Muscle of leg (tissue), 16 donors: ENCODE measurements at places on chromosomes 6 and 20. TPM values are rescaled to one million over a fixed set of nuclear protein-coding genes. Genes with fewer than 3 reads are reported as not detected.

Gene KCNK15
- total RNA-seq: 0.27 TPM

Gene MRPS10
- total RNA-seq: 35.8 TPM

Gene HRH3
- total RNA-seq: 0.35 TPM

Gene RFX6
- total RNA-seq: not detected

Gene CLPSL2
- total RNA-seq: not detected

Gene C6orf163
- 3.8 TPM for total RNA-seq

Gene CLVS2
- total RNA-seq: 0.53 TPM

Gene MCCD1
- total RNA-seq: not detected

Gene TULP1
- 0.80 TPM for total RNA-seq

Gene RIN2
- 26.0 TPM for total RNA-seq

Gene PBOV1
- not detected for total RNA-seq

Gene LINC00237
- 0.18 TPM for total RNA-seq

Gene PDE10A
- total RNA-seq: 9.0 TPM

Gene KCNQ5
- total RNA-seq: 0.44 TPM

Gene PCMTD2
- total RNA-seq: 41.4 TPM

Gene MAS1
- 0.09 TPM for total RNA-seq

Gene ATP5F1E
- total RNA-seq: 61.9 TPM
